Cardiac septum (tissue), 1 donor: ENCODE measurements at places on chromosomes 4 and X. TPM values are rescaled to one million over a fixed set of nuclear protein-coding genes. Genes with fewer than 3 reads are reported as not detected.

- no peak for DNase-seq
Measured at GRCh38 chr4:80026100-80026499, 46.9 kb downstream of the ANTXR2 start.

- DNase-seq: no peak
Measured at GRCh38 chrX:57902633-57903032, 7.6 kb downstream of the ZXDA start.

DNA sequence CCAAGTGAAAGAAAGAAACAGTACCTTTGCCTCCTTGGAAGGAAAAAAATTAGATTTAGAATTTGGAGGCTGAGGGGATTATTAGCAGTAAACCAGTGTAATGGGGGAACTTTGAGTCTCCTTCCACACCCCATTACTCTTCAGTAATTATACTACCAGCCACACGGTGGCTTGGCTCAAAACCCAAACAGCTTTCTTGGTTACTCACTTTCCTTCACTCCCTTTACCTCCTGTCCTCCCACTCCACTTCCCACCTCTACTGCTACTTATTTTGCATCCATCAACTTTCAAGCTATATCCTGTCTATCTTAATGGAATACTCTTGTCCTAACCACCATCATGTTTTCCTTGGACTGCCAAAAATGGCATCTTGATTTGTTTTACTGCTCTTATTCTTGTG lies 310.6 kb upstream of the AADAT start:
- no peak for DNase-seq

Gene HSD17B13
- total RNA-seq: 0.38 TPM

DNA sequence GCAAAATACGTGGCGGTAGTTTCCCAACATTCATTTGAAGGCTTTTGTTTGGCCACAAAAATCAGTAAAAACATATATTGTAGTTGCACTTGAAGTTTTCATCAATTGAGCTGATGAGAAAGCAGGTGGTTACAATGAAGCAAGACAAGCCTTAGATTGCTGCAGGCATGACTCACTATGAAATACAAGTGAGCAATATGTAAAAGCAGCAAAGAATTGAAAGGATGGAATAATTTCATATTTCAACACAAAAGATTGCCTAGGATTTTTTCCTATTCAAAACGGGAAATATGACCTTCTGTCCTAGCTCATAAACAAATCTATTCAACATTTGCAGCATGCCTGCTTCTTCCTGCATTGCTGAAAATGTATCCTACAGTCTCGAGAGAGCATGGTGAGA lies 190.9 kb upstream of the BANK1 start:
- no peak for DNase-seq

Gene EREG
- 0.05 TPM for total RNA-seq

Gene NUP62CL
- total RNA-seq: 1.3 TPM

GRCh38 chrX:20968996-20969395 lies 405.2 kb upstream of the CNKSR2 start:
- DNase-seq: no peak

- no peak for DNase-seq
Measured at GRCh38 chrX:50071494-50071893, 129.3 kb downstream of the AKAP4 start.
